Activated gamma-delta T cell (primary cell): ENCODE measurements at places on chromosomes 1 and 21.

DNA sequence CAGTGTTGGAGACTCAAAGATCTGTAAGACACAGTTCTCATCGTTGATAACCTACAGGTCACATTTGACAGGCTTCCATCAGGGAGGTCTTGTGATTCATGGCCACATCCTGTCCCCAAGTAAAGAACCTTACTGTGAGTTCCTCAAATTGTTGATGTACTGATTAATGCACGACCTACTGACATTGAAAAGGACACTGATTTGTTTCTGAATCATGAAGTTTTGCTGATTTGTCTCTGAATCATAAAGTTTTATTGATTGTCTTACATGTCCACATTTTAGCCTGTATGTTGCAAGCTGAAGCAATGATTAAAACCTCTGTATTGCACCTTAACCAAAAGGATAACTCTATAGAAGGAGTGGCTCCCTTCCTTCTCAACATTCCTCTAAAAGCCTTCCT lies 476.3 kb upstream of the RUNX1 start:
- no peak for DNase-seq

- no peak for DNase-seq
Observed at GRCh38 chr1:186976700-186977099, 148.0 kb downstream of the PLA2G4A start.

DNA sequence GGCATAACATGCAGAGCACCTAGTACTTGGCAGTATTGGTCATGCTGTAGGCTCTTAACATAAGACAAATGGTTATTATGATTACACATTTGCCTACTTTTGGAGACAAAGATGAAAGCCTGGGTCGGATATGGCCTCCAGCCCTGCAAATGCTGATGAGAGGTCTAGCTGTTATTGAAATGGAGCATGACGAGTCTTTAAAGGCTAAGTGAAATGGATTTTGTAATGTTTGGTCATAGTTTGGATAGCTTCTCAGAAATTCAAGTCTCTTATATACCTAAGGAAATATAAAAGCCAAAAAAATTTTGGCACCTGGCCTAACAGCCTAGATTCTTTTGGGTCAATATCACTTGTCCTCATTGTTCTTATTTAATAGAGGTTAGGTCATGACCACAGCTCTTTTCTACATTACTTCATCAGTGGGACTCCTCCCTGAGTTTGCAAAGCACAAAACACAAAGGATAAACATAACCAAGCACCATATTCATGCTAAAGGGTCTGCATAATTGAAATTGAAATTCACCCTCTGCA lies 69.2 kb upstream of the WLS start:
- DNase-seq, result no peak

- DNase-seq, result no peak
Observed at GRCh38 chr1:50103615-50104081, 5.1 kb upstream of the ELAVL4 start.

GRCh38 chr1:40757084-40757483 lies 26.5 kb upstream of the KCNQ4 start:
- no peak for DNase-seq

DNA sequence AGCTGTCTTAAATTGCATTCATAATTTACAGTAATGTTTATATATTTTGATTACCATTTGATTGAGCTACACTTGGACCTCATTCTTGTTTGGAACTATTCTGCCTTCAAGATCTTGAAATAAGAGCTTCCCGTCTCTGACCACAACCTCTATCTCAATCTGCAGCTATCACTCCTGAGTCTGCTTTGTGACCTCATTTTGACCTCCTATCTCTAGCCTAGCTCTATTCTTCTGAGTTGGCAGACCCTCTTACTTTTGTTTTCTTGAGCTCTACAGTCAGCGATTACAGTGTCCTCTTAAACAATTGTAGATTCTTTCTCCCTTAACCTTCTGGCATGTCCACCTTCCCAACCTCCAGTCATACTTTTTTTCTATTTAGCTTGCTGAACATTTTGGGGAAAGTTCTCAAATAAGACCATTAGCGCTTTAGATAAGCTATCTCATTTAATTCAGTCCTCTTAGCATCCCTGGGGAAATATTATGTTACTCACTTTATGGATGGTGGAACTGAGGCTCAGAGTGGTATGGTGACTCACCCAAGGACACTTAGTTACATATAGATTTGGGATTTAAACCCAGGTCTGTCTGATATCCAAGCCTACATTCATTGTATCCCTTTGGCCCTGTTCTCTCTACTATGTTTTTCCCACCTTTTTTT lies 19.1 kb downstream of the RPAP2 start:
- no peak for DNase-seq
